ENCODE measurements at places on chromosomes 1 and 21.

GRCh38 chr1:93814059-93814794 is 64.8 kb downstream of the DNTTIP2 start:
- DNase-seq = no peak

DNA sequence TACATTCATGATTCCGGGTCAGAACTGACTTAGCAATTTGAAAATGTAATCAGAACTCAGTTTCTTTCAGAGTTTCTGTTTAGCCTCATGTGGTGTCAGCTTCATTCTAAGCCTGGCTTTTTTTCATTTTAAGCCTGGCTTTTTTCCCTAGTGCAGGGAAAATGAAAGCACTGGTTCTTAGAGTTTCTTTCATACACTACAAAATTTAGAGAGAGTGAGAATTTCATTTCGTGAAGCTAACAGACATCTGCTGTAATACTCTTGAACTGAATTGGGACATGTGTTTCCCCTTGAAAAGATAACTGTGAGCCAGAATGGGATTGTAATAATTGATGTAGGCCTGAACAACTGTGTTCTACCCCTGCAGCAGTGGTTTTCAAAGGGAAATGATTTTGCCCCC is 95.3 kb upstream of the KIAA0040 start:
- DNase-seq = no peak

- DNase-seq = peak; percentile 33
These were observed 229.7 kb upstream of the CACYBP start for GRCh38 chr1:174769961-174770549.

GRCh38 chr1:111603979-111604378 is 15.6 kb upstream of the RAP1A start:
- DNase-seq = no peak

- DNase-seq = no peak
These were observed 510 bp downstream of the DENND4B start for GRCh38 chr1:153945795-153946621.

- no peak for DNase-seq
These were observed 12.6 kb upstream of the SAMD11 start for GRCh38 chr1:910881-911721.

DNA sequence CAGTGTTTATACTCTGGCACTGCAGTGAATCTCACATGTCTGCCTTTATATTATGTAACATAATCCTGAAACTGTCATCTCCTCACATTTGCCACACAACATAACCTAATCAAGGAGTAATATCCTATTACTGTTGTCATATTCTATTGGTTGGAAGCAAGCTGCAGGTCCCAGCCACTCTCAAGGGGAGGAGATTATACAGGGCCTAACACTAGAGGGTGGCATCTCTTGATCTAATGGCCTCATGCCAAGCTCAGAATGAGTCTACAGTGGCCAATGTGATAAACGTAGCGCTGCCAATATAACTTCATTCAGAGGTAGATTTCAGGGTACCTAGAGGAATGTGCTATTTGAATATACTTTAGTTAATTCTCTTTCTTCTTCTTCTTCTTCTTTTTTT is 166.8 kb downstream of the BACH1 start:
- DNase-seq = no peak

- DNase-seq = no peak
These were observed 1.4 kb downstream of the KIAA0319L start for GRCh38 chr1:35555601-35556477.

DNA sequence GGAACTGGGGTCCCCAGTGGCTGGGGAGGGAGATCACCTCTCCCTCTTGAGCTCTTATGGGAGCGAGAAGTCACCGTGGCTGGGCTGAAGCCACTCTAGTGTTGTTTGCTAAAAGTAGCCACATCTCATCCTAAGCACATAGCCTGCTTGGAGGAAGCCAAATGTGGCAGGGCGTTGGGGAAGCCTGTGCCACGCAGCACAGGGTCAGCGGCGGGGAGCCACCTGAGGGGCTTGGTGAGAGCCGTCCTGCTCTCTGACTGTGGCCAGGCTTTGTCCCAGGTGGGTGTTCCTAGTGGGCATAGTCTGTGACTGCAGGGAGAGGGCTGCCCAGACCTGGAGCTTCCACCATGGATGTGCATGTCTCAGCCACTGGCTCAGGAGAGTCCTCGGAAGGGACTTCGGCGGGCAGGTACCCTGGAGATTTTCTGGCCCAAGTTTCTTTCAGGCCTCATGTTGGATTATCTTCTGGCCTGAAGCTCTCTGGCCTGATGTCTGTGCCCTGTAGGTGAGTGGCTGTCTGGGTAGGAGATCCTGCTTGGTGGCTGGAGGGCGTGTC is 38.9 kb downstream of the MORN1 start:
- no peak for DNase-seq

DNA sequence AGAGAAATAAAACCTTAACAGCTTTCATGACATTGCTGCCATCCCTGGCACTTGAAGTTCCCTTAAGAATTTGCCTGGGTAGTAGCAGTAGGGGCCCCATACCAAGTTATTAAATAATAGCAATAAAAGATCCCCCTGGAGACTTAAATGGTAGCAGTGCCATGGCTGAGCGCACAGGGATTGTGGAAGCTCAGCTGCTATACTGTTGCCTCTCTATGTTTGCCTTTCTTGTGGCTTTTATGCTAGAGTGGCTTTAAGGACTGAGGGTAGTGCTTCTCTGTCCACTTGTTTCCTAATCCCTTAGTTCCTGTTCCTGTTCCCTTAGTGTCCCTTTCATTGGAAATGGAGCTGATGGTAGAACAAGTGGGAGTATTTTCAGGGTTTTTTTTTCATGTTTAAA is 42.1 kb downstream of the NCF2 start:
- no peak for DNase-seq

DNA sequence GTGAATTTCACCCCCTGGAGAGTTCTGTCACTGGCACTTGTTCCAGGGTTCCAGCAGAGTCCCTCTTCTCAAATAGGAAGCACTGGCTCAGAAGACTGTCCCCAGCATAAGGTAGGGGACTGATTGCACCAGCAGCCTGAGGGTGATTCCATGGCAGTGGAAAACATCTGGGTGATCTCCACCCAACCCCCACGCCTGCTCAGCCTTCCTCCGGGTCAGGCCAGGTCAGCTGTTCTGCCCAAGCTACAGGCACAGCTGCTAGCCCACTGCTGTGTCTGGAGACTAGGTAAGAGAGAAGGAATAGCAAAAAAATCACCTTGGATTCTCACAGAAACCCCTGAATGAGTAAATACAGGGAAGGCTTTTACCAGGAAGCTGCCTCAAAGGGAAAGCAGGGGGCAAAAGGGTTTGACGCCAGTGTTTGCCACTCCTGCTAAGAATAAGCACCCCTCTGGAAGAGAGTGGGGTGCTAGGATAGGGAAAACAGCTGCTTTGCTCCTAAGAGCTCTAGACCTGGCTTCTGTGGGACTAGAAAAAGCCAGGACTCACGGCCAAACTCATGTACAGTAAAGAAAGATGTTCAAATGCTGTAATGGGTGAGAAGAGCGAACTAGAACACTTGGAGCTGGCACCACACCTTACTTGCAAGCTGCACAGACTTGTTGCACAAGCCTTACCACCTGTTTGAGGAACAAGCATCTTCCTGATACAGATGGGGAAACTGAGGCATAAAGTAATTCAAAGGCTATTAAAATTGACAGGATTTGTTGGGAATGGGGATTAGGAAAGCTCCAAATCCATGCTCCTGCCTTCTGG is 1.0 kb upstream of the DENND2D start:
- no peak for DNase-seq

GRCh38 chr1:202462342-202463076 is 114.0 kb downstream of the PPP1R12B start:
- no peak for DNase-seq

DNA sequence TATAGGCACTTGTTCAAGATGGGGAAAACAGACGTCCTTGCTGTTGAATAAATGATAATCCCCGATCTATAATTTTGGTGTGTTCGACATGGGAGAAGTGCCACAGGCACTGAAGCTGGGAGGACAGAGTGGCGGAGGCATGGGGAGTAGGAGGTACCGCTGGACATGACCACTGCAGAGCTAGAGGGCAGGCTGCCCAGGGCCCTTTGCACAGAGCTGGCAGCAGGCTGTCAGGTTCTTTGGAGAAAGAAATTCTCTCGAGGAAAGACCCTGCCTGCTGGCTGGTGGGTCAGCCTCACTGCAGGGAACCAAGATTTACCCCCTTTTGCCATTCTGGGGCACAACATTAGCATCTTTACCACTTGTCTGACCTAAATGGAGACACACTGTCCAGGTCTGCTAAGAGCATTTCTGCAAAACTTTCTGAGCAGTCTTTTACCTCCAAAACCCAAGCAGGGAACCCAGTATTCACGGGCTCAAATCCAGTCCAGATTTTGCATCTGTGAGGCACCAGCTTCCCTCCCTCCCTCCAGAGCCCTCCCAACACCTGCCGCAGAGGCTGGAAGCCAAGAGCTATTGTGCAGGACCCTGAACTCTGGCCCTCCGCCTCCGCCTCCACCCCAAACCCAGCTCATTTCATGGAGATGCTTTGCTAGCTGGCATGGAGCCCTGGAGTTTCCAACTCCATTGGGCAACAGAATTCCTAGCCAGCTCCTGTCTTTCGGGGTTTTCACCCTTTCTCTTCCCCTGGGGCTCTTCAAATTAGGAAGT is 142.3 kb downstream of the PLXNA2 start:
- DNase-seq = no peak

DNA sequence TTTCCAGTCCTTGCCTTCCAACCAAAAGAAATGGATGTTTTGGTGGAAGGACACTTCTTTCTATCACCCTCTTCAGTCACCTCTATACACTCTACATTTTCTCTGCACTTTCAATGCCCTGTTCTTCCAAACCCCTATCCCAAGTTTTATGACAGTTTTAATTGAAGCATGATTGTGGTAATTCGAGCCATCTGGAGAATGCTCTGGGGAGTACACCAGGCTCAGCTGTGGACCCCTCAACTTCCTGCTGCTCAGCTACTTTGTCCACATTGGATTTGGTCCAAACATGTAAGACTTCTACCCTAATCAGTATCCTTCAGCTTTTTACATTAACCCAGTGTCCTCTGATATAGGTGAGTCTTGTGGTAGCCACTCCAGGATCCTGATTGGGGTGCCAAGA is 129.6 kb downstream of the SYT2 start:
- no peak for DNase-seq

DNA sequence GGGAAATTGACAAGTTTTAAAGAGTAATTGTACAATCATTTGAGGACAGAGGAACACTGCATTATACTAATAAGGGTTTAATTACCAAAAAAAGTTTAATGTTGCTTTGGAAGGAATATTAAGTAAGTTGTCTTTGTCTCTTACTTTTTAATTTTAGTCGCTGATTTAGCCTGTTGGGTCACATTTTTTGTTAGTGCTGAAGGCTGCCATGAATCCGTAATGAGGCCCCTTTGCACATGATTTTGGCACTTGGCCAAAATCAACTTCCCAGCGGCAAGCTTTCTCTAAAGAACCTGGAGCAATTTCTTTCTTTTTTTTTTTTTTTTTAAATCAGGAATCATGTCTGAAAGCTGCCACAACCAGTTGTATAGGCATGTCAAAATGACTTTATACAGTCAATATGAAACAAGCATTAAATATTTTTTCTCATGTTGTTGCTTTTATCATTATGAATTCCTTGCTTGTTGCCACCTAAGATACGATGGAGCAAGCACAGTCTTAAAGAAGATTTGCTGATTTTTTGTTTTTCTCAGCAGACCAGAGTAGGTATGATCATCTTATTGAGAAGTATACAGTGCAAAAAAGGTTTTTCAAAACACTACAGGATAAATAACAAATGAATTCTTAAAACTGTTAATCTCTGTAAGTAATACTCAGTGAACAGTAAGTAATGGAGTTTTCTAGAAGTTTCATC is 690.4 kb downstream of the USP25 start:
- peak; percentile 65 for DNase-seq

- DNase-seq = no peak
These were observed 10.6 kb upstream of the AIRE start for GRCh38 chr21:44275041-44275440.

DNA sequence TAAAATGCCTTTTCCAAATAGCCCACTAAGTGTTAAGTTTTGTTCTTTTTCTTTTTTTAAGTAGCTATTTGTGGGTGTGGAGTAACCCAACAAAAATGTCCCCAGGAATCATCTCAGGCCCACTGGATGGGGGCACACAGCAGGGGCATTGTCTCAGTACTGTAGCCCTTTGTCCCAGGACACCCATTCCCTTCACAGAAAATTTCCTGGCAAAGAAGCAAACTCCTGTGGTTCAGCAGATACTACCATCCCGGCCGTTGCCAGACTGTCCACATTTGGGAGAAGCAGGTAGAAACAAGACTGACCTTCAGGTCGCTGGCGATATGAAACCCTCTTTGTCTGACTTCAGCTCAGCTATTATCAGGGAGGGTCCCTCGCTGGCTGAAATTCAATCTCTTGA is 23.7 kb upstream of the SRRM1 start:
- no peak for DNase-seq

DNA sequence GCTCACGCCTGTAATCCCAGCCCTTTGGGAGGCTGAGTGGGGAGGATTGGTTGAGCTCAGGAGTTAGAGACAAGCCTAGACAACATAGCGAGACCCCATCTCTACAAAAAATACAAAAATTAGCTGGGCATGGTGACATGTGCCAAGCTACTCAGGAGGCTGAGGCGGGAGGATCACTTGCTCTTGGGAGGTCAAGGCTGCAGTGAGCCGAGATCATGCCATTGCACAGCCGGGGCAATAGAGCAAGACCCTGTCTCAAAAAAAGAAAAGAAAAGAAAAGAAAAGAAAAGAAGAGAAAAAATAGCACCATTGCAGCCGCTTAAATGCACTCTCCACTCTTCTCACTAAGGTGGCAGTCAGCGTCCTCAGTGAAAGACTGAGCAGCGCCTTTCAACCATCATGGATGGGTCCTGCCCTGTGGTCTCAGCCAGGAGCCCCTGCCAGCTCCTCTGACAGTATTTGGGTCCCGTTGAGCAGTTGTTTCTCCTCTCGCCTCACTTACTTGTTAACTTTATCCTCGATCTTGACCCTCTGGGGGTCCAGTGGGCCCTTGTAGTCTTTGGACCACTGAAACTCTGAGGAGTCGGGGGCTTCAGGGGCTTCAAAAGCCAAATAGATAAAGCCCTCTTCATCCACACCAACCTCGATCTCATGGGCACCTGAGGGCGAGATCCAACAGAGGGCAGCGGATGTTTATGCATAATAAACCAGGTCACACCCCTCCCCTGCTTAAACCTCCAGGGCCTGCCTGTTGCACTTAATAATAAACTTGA is 36.9 kb downstream of the MYOM3 start:
- DNase-seq = no peak

DNA sequence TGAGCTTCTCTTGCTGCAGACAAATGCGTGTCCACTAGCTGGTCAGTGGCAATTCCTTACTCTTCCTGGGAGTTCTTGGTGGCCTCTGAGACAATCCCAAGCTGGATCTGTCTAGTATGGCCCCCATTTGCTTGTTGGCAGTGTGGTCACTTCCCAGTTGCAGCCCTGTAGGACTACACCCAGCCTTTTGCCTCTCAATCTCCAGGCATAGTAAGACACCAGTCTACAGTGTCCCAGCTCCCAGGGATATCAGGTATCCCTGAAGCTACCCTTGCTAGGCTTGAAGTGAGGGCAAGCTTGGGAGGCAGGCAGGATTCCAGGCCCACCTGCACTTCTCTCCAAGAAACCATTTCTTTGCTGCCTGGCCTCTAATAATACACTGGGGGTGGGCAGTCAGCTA is 316.6 kb downstream of the RYR2 start:
- DNase-seq = no peak
